NCI-H2081 (cell line): ENCODE measurements at places on chromosomes 1 and 21.
A peak's percentile ranks its signal among the peaks of the same experiment; 100 is the strongest.

DNA sequence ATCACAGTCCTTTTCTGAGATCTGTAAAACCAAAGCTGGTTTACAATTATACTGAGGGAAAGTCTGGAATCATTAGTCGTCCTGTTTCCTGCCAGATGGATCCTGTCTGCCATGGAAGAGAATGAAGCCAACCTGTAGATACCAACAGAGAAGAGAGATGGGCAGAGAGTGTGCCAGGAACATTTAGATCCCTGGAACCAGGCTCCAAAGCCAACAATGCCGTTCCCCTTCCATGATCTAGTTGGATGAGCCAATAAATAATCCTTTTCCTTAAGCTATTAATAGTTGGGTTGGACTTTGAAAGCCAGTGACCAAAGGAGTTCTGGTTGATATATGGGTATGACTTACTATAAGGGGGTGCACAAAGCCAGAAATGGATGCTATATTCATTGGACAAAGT lies 15.0 kb downstream of the CAPN8 start:
- no peak for DNase-seq

DNA sequence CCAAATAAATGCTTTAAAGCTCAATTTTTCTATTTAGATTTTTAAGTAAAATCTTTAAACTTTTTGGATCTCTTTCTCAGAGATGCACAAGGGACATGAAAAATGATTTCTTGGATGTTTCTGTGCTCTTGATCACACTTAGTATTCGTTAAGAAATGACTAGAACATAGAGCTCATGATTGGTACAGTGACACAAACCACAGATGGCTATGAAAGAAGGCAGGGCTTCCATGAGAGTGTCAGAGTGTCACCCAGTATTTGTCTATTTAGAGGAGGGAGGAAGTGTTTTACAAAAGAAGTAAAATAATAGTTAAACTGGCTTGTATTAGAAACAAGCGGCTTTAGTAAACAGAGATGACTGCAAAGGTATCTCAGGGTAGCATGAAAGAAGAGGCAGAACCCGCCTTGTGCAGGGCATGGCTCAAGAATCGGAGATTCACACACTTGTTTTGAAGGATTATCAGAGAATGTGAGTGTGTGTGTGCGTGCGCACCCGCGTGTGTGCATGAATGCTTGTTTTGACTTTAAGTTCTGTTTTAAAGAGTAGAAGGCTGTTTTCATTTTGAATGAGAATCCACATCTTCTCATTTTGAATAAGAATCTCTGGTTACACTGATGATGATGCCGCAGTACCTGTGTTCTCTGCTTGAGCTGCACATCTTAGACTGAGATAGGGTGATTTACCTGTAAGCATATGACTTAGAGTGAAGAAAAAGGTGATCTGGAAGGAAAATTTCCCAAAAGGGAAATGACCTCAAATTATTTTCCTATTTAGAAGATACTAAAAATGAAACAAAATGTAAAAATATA lies 82.1 kb downstream of the VPS26C start:
- no peak for DNase-seq

- DNase-seq = peak; percentile 7
Measured at GRCh38 chr21:42560517-42561179, 47.0 kb downstream of the SLC37A1 start.

DNA sequence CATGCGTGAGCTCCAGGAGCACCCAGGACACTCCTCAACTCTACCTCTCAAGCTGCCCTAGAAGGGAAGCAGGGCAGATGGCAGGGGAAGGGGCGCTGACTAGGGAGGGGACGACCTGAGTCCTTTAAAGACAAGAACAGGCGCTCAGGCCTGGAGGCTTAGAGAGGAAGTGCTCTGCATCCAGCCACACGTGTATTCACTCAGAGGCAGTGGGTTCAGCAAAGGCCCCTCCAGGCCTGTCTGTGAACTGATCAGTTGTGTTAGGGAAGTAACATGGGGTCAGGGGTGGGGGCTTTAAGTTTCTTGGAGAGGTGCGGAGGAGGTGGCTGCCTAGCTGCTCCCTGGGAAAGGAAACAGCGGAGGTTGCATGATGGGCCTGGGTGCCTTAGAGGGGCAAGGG lies 37.1 kb upstream of the ARF1 start:
- no peak for DNase-seq

DNA sequence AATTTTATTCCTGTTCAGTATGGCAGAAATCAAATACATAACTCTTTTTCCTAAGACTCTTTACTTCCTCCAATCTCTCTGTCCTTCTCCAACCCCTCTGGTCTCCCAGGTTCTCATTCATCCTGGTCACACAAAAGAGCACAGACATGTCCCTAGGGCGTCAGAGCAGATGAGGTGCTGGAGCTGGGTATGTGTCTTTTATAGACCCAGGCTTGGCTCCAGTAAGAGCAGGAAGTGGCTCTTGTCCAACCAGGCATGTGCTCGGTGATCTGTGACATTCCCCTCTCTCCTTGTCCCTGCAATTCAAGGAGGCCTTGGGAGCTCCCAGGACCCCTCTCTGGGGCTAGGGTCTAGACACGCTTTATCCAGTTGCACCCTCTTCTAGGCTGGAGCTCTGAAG lies 18.0 kb upstream of the LCE2D start:
- DNase-seq = no peak

- DNase-seq = no peak
Measured at GRCh38 chr1:1677718-1678580, 14.6 kb downstream of the SLC35E2B start.
